ENCODE measurements at places on chromosomes 16 and 17. TPM values are rescaled to one million over a fixed set of nuclear protein-coding genes. Genes with fewer than 3 reads are reported as not detected.

SOX9 gene
- total RNA-seq = 14.6 TPM

ZNF385C gene
- total RNA-seq = 0.41 TPM

FAHD1 gene
- 45.4 TPM for total RNA-seq

HOXB4 gene
- total RNA-seq = 0.92 TPM

NLRC3 gene
- 0.72 TPM for total RNA-seq

SSTR5 gene
- 0.72 TPM for total RNA-seq

DNA sequence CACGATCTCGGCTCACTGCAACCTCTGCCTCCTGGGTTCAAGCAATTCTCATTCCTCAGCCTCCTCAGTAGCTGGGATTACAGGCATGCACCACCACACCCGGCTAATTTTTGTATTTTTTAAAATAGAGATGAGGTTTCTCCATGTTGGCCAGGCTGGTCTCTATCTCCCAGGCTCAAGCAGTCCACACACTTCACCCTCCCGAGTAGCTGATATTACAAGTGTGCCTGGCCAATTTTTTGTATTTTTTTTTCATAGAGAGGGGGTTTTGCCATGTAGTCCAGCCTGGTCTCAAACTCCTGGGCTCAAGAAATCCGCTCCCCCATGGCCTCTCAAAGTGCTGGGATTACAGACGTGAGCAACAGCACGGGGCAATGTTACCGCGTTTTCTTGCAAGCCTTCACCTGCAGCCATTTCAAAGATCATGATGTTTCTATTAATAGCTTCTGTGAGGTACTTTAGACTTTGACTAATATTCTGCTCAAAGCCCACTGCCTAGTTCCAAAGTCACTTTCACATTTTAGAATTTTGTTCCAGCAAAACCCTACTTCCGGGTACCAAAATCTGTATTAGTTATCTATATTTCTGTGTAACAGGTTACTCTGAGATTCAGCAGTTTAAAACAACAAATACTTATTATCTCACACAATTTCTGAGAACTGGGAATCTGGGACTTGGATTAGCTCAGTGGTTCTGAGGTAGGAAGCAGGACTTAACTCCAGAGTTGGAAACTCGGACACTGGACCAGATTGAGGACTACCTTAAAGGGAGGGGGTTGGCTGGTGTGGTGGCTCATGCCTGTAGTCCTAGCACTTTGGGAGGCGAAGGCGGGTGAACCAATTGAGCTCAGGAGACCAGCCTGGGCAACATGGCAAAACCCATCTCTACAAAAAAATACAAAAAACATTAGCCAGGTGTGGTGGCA is 12.0 kb upstream of the MED13 start:
- DNase-seq = no peak

- no peak for DNase-seq
Measured at GRCh38 chr17:77565166-77565565, 393.3 kb upstream of the TNRC6C start.

GRCh38 chr16:84320511-84320910 is 25.8 kb downstream of the WFDC1 start:
- DNase-seq = no peak

GRCh38 chr17:14545156-14545906 is 244.4 kb downstream of the HS3ST3B1 start:
- no peak for DNase-seq

- no peak for DNase-seq
Measured at GRCh38 chr17:47751471-47751870, 18.4 kb downstream of the TBX21 start.

GRCh38 chr16:769184-769784 is 8.8 kb downstream of the MSLN start:
- no peak for DNase-seq

DNA sequence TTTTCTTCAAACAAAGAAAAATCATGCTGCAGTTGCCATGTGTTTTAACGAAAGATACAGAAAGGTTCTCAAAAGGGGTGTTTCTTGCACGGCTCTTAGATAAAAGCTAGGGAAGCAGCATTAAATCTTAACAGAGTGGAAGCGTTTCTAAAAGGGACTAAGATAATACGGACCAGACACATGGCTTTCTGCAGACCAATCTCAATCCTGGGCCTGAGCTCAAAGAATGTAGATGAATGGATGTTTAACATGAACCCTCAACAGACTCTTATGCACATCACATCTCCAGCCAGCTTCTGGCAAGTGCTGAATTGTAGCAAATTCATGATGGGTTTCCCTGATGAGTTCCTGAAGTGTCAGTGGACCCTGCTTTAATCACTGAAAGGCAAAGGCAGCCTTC is 80.2 kb upstream of the COX10 start:
- DNase-seq = peak; percentile 18

DNA sequence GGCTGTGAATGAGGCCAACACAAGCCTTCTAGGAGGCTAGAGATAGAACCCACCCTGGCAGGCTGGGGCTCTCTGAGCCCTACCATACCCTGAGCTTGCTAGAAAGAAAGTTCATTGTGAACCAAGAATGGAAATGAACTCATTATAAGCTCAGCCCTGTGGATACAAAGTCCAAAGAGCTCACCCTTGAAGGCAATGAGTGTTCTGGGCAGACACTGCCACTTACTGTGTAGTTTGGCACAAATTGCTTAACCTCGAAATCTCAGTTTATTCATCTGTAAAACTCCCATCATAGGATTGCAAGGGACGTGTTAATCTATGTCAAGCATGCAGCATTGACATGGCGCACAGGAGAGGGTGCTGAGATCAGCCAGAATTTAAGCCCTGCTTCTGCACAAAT is 5.5 kb downstream of the KDM8 start:
- no peak for DNase-seq

DNA sequence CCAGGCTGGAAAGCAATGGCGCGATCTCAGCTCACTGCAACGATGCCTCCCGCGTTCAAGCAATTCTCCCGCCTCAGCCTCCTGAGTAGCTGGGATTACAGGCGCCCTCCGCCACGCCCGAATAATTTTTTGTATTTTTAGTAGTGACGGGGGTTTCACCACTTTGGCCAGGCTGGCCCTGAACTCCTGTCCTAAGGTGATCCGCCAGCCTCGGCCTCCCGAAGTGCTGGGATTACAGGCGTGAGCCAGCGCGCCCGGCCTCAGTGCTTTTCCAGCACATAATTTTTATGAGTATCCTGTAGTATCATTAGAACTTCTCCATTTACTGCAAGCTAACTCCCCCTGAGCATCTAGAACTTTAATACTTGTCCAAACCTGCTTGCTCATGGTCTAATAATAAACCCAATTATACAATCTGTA is 1.8 kb downstream of the UBE2G1 start:
- DNase-seq = no peak

- no peak for DNase-seq
Measured at GRCh38 chr16:72818236-72818845, 229.6 kb downstream of the ZFHX3 start.

GRCh38 chr16:50246299-50247122 is 19.8 kb upstream of the ADCY7 start:
- DNase-seq = peak; percentile 32

DNA sequence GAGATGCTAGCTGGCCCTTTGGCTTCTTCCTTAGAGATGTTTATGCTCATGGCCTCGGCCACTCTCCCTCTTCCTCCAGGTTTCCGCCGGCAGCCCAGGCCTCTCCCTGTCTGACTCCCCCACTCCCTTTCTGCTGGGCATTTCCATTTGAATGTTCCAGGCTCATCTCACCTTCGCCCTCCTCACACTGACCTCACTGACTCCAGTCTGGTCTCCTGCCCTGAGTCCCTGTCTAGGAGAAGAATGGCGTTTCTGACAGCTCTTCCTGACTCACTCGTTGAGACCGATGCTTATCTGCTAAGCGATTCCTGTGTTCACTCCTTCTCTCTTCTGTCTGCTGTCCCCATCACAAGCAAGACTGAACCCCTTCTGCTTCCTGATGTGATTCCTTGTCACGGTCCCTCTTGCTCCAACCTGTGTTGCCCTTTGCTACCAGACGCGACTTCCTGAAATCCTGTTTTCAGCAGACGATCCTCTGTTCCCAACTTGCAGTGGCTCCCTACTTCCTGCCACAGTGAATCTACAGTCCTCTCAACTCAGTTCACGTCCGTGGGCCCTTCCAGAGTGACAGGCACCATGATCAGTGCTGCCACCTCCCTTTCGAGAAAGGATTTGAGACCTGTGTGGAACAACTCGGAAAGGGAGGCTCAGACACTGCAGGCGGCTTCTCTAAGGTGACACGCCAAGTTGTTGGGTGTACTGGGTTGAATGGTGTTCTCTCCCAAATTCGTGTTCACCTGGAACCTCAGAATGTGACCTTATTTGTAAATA is 176.4 kb downstream of the MSI2 start:
- DNase-seq = no peak

- peak; percentile 74 for DNase-seq
Measured at GRCh38 chr16:11133344-11133943, 122.6 kb downstream of the SOCS1 start.

- DNase-seq = peak; percentile 93
Measured at GRCh38 chr17:44774271-44775135, 15.7 kb downstream of the ADAM11 start.

DNA sequence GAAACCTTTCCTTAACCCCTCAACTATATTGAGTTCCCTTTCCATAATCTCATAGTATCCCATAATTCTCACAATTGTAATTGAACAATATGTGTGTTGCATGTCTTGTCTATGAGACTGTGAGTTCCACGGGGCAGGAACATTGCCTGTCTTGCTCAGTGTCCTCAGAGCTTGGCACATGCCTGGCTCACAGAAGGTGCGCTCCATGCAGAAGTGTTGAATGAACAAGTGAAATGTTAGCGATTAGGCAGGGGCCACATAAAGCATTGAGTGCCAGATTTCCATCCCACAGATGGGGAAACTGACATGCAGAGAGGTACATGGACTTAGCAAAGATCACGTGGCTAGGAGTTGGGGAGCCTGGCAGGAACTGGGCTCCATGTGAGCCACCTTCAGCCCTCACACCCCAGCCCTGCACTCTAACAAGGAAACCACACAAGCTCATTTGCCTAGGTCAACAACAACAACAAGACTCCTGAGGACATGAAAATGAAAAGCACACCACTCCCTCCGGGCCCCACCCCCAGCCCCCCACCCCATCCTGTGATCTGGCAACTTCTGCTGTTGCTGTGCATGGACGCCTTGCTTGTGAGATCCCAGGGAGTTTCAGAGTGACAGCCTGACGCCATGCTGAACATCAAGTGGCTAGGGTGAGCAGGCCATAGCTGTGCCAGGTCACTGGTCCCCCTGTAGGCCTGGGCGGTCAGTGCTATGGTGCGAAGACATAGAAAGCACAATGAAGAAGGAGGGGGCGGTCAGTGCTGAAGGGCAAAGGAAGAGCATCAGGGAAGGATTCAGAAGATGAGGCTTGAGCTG is 5.0 kb downstream of the PIK3R5 start:
- no peak for DNase-seq

DNA sequence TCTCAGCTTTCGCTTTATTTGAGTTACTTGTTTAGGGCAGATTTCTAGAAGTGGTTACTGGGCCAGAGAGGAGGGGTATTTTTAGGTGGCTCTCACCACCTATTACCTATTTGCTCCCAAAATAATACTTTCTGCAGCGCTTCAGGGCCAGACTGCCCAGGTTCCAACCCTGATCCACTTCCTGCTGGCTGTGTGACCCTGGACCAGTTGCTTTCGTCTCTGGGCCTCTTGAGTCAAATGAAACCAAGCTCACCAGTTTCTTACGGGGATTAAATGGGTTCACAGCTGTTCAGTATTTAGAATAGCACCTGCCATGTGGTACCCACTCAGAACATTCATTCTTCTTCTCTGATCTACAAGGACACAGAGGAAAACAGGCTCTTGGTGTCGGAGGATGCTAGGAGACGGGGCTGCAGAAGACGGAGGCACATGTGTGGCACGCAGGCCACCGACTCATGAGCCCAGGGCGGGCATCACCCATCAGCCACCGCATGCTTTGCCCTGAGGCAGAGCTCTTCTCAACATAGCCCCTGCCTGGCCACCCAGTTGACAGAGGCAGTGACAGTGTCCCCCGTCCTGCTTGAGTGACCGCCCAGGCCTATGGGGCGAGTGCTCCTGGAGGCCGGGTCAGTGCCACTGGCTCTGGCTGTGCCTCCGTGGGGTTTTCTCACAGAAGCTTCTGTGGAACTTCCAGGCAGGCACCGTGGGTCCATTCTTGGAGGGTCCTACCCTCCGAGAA is 149.0 kb upstream of the PLCG2 start:
- peak; percentile 59 for DNase-seq

- peak; percentile 59 for DNase-seq
Measured at GRCh38 chr16:65546353-65546791, 424.5 kb upstream of the CDH11 start.

DNA sequence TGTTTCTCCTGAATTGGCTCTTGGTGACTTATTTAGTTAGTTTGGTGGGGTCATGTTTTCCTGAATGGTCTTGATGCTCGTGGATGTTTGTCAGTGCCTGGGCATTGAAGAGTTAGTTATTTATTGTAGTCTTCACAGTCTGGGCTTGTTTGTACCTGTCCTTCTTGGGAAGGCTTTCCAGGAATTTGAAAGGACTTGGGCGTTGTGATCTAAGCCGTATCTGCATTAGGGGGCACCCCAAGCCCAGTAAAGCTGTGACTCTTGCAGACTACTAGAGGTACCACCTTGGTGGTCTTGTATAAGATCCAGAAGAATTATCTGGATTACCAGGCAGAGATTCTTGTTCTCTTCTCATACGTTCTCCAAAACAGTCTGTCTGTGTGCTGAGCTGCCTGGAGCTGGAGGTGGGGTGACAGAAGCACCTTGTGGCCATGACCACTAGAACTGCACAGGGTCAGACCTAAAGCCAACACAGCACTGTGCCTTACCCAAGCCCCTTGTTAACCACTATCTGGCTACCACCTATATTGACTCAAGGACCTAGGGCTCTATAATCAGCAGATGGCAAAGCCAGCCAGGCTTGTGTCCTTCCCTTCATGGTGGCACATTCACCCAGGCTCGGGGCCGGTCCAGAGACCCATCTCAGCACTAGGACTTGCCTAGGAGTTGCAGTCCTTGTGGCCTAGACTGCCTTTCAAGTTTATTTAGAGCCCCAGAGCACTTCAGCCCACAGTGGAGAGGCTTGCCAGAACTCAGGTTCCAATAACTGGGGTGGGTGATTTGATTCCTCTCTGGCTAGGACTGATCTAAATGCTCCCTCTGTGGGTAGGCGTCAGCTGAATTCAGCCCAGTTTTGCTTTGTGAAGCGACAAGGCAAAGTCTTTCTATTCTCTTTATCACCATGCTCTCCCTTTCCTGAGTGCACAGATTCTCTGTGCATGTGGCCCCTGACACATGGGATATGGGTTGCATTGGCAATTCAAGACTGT is 11.0 kb downstream of the RNF135 start:
- no peak for DNase-seq

DNA sequence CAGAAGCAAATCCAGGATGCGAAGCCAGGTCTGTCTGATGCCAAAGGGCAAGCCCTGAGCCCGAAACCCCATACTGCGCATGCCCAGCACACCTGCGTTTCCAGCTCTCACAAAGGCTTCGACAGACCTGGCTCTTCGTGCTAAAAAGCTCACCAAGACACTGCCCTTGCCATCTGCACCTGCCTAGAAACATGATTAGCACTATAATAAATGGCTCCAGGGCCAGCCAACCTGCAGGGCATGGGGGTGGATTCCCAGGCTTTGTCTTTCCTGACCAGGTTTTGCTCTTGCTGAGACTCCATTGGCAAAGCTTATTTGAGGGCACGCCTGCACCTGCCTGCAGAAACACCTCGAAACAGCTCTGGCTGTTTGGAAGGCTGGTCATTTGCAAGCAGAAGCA is 14.4 kb upstream of the PLD6 start:
- DNase-seq = no peak

All from tongue (tissue), 3 donors.